ENCODE measurements at places on chromosomes 1 and 21. TPM values are rescaled to one million over a fixed set of nuclear protein-coding genes. Genes with fewer than 3 reads are reported as not detected.
A peak's percentile ranks its signal among the peaks of the same experiment; 100 is the strongest.

DNA sequence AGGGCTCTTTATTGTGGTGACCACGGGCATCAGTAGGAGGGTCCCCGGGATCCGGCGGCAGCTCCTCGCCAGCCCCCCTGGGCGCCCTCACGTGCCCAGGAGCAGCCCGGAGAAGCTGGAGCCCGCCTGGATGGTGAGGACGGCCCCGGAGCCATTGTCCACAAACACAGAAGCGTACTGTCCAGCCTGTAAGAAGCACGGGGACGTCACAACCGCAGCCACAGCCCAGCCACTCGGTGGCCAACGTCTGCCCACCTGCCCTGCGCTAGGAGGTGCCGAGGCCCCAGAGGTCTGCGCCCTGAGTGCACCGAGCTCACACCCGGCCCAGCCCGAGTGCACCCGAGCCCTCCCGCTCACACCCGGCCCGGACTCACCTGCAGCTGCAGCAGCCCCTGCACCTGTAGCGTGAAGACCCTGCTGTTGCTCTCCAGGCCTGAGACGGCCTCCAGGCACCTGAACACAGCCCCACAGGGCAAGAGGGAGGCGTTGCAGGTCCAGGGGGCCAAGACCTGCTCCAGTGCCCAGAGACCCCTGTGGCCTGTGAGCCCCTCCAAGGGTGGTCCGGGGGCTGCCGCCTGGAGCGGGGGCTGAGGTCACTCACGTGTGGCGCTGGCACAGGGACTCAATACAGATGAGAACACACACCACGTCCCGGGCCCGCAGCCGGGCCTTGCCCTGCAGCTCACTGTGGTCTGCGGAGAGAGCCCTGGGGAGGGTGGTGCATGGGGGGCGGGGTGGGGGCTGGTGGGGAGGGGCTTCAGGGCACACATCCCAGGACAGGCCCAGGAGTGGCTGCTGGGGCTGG lies 3.9 kb downstream of the C1QTNF12 start:
- DNase-seq: no peak

DNA sequence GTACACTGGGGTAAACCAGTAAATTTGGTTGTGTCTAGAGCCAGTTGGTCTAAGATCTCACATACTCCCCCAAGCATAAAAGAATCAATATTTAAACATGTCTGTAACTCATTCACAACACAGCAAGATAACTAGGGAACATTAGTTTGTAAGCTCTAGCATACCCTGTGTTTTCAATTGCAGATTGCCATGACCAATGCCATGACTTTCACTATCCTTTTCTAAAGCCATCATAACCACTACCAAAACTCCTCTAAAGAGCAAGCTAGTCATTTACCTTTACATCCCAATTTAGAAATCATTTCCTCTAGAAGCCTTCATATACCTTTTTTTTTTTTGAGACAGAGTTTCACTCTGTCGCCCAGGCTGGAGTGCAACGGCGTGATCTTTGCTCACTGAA lies 56.5 kb upstream of the PLA2G4A start:
- no peak for DNase-seq

- DNase-seq: no peak
Observed at GRCh38 chr1:186409091-186409490, 33.5 kb downstream of the ODR4 start.

GRCh38 chr21:28311411-28312190 lies 681.1 kb downstream of the LTN1 start:
- peak; percentile 21 for DNase-seq

DNA sequence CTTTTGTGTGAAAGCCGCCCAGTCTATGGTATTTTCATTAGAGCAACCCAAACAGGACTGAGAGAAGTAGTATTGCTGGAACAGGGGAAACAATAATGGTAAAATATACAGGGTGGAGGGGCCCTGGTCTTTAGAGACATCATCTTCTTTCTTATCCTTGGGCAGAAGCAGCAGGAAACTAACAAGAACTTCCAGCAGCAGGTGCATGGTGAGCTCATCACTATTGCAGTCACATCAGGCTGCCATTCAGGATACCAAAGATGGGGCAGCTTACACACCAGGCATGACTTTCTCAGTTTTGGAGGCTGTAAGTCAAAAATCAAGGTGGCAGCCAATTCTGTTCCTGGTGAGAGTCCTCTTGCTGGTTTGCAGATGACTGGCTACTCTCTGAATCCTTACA lies 478.3 kb upstream of the RUNX1 start:
- no peak for DNase-seq

DNA sequence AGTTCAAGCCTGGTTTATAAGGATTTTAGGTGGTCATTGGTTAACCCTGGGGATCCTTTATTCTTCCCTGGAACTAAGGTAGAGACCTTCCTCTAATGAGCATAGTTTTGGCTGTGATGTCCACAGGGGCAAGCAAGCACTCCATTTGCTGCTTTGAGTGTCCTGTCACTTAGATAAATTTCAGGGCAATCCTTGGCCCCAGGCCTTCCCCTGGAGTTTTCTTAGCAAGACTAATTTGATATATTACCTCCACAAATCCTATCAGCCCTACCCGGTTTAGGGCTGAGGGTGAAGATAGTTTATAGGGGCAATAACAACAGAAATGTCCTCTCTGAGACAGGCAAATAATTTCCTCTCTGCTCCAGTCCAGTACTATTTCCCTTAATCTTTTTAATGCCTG lies 166.6 kb downstream of the CYYR1 start:
- no peak for DNase-seq

The CLCNKA gene
- total RNA-seq: not detected

The RIPPLY3 gene
- not detected for total RNA-seq

The DAB1 gene
- total RNA-seq: 0.56 TPM

All from IMR-90 (cell line).